ENCODE measurements at places on chromosomes 3 and 15.
A peak's percentile ranks its signal among the peaks of the same experiment; 100 is the strongest.

- peak; percentile 2 for DNase-seq
Observed at GRCh38 chr3:99854756-99855298, 37.2 kb downstream of the CMSS1 start.

DNA sequence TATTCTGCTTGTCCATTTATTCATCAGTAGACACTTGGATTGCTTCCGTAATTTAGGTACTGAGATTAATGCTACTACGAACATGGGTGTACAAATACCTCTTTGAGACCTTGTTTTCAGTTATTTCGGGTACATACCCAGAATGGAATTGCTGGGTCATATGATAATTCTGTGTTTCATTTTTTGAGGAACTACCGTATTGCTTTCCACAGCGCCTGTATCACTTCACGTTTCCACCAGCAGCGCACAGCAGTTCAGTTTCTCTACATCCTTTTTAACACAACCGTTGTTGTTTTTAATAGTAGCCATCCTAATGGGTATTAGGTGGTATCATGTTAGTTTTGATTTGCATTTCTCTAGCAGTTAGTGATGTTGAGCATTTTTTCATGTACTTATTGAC lies 9.5 kb downstream of the PAK2 start:
- no peak for DNase-seq

GRCh38 chr3:11211531-11212298 lies 57.4 kb downstream of the HRH1 start:
- no peak for DNase-seq

DNA sequence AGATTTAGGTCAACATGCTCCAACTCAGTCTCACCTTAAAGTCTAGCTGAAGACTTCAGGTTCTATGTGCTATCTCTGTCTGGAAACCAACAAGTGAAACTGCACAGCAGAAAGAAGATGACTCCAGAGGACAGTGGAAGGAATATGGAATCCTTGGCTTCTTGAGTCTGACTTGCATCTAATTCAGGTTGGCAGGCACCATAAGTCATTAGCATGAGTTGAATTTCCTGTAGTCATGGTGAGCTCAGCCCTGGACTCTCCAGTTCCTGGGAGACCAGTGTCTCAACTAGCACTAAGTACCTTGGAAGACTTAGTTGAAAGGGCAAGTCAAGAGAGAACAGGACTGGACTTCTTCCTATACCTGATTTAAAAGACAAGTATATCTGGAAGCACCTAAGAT lies 129.7 kb downstream of the DTWD1 start:
- DNase-seq = no peak

DNA sequence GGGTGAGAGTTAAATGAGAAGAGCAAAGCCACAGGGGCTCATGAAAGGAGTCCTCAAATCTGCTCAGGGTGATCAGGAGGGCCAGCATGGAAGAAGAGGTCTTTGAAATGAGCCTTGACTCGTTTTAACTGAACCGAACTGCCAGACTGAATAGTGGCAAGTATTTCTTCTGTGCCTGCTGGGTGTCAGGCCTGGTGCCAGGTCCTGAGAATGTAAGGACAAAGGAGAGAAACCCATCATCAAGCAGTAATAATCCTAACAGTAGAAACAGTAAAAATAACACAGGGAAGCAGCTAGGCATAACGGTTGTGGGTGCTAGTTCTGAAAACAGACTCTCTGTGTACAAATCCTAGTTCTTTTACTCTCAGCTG lies 40.4 kb upstream of the SMAD3 start:
- no peak for DNase-seq

GRCh38 chr3:155444771-155445170 lies 151.3 kb upstream of the STRIT1 start:
- DNase-seq = no peak
